ENCODE measurements at places on chromosomes 6 and 20.

GRCh38 chr6:33050014-33050810 lies 23.2 kb downstream of the HLA-DPA1 start:
- DNase-seq: no peak

DNA sequence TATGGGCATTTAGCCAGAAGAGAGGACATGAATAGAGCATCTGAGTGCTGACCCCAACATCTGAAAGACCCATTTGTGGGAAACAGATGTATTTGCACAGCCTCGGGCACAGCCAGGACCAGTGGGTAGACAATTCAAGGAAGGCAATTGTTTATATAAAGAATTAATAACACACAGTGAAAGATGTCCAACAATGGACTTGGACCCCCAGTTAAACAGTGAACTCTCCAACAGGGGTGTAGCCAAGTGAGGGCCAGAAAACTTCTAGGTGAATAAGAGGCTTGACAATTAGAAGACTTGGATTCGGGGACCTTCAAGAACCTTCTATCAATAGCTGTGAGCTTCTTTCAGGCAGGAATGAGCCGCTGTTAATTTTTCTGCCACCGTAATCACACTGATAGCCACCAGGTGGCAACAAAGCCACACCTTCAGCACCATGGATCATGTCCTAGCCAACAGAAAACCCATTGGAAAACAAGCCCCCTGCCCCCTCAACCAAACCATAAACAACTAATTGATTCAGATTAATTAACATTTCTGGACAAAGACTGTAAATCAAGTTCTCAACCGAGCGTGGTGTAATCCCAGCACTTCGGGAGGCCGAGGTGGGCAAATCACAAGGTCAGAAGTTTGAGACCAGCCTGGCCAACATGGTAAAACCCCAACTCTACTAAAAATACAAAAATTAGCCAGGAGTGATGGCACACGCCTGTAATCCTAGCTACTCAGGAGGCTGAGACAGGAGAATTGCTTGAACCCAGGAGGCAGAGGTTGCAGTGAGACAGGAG lies 8.8 kb upstream of the SRSF6 start:
- peak; percentile 26 for DNase-seq

DNA sequence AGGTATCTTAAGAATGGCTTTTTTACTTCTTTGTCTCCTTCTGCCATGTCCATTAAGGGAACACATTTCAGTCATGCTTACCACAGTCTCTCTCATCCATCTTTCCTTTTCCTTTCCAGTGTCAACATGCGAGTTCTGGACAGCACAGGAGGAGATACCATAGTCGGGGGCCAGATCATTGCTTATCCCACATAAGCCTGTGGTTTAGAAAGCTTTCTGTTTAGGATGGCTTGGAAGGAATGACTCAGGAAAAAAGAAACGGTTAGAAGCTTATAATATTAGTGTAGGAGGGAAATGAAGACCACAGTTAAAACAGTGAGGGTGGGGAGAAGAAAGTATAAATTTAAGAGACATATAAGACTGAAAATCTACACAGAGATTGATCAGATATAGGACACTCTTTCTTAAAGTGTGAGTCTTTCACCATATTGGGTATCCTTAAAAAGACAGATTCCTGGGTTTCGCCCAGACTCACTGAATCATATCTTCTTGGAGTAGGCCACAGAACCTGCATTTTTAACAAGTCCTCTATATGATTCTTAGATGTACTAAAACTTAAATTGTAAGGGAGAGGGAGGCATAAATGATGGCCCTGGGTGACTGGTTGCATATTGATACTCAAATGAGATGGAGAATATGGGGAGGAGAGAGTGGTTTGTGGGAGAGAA lies 36.1 kb downstream of the DSE start:
- DNase-seq: peak; percentile 94

- DNase-seq: peak; percentile 60
Observed at GRCh38 chr20:14727485-14728150, 390.2 kb upstream of the FLRT3 start.

- DNase-seq: peak; percentile 33
Observed at GRCh38 chr6:122609881-122610689, at the start of gene PKIB. Gene PKIB, plus strand, starts transcription at chr6:122610405. Its CDS starts 107,390 bp downstream, at chr6:122717795.

DNA sequence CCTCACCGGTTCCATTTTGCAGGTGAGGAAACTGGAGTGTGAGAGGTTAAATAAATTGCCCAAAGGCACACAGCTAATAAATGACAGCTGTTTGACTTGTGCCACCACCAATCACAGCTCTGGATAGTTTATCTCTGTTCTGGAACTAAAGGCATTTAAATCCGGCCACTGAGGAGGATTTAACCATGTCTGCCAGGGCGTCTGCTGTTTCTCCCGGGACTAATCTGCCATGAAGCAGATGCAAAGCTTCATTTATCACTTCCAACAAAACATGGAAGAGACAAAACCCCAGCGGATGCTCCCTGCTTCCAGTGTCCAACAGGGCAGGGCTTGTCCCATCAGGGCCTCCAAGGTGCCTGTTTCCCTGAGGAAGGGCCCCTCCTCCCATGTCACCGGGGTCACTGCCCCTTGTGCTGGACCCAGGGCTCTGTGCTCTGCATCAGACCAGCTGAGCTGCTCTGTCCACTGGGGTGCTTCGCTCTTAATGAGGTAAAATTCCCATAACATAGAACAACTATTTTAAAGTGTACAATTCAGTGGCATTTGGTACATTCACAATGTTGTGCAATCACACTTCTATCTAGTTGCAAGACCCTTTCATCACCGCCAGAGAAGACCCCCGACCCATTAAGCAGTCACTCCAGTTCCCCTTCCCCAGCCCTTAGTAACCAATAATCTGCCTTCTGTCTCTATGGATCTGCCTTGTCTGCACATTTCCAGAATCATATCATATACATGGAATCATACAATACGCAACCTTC lies 244.3 kb downstream of the PTPRT start:
- DNase-seq: no peak

DNA sequence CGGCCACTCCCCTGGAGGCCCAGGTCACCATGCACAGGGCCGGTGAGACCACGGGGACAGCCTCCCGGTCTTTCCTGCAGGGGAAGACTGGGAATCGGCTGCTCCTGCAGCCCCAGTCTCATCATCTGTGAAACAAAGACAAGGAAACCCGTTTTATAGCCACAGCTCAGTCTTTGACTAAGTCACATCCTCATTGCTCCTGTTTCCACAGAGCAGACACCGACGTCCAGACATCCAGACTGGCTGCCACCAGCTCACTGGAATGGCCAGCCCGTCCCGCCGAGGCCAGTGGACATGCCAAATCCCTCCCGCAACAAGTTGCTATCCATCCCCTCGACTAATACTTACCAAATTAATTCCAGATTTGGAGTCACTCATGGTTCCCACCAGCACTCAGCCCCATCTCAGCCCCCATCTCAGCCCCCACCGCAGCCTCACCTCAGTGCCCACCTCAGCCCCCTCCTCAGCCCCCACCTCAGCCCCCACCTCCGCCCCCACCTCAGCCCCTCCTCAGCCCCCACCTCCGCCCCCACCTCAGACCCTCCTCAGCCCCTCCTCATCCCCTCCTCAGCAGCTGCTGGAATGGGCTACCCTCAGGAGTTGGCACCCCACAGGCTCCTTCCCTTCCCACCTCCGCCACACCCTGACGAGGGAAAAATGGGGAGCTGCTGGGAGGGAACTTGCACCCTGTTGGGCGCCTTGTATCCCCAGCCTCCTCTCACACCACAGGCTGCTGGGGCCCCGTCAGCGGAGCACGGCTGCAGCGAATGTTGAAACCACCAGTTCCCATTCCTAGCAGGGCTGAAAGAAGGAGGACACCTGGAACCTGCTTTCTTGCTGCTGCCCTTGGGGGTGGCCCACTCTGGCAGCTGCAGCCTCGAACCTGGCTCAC lies 48.7 kb downstream of the YTHDF1 start:
- no peak for DNase-seq

GRCh38 chr6:136535017-136535765 lies 15.0 kb downstream of the MAP7 start:
- DNase-seq: no peak

DNA sequence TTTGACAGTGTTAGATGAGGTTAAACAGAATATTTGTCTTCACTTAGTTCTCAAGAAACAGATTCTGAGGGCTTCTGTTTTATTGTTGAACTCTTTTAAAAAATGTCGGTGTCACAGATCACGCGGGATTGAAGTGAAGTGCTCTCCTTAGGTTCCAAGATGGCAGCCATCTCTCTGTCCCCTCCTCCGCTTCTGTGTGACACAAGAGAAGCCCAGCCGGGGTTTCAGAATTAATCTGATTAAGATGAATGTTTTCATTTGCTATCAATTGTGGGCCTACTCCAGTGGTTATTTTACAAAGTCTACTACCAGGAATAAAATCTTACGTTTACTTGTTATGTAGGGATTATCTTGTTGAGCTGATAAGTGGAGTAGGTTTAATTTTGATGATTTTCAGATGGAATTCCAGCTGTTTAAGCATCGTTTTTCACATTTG lies 10.9 kb downstream of the HIVEP1 start:
- DNase-seq: no peak

- DNase-seq: peak; percentile 70
Observed at GRCh38 chr20:50226093-50226974, 35.7 kb downstream of the CEBPB start.

DNA sequence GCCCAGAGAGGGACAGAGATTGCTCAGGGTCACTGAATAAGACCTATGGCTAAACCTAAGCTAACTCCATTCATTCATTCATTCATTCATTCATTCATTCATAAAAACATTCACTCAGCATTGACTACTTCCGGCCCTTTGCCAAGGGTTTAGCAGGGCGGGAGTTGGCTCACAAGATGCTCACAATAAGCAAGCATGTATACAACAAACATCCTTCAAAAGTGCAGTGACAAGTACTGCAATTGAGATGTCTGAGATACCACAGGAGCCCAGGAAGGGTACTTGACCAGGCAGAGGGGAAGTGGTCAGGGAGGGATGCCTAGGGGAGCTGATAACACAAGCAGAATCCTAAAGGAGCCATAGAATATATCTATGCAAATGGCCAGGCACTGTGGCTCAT lies 18.2 kb upstream of the KIAA1755 start:
- DNase-seq: peak; percentile 34

DNA sequence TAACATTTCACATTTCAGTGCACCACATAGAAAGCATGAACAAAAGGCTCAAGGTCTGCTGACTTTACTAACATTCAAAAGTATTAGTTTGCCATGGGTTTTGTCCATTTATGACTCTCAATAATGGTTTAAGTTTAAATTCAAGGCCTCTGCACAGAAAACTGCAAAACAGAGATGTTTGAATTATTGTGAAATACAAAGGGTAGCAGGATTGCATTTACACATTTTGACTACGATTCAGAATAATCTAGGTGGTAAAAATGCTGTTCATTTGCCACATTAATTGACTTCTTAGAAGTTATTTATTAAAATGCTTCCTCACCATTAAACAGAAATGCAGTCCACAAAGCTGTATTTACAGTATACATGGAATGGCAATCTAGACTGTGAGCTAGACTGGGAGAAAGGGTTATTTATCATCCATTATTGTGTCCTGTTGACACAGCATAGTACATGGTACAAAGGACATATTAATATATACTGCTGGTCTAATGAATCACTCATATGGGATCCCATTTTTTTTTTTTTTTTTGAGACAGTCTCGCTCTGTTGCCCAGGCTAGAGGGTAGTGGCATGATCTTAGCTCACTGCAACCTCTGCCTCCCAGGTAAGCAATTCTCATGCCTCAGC lies 18.0 kb downstream of the USP49 start:
- no peak for DNase-seq

- no peak for DNase-seq
Observed at GRCh38 chr6:81556551-81556950, 195.9 kb downstream of the TENT5A start.

DNA sequence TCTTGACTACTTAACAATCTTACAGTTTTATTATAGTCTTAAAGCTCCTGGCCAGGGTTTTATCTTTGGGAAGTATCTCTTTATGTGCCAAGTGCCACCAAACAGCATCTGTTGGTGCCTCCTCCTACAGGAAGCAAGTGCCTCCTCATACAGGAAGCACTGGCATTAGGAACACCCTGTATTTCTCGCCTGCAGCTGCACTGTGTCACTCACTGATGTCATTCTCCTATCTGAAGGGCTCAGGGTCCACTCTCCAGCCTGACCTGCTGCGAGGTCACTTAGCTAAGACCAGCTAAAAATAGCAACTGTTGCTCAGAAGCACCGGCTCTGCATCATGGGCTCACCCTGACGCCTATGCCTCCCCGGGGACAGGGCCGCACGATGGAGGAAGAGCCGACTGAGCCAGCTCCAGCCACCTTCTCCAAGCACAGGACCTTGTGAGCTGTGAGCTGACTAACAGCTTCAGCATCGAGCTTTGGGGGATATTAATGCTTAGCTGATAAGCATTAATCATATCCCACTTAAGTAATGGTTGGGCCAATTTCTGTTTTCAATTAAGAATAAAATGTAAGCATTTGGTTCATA lies 66.3 kb upstream of the CD93 start:
- no peak for DNase-seq

DNA sequence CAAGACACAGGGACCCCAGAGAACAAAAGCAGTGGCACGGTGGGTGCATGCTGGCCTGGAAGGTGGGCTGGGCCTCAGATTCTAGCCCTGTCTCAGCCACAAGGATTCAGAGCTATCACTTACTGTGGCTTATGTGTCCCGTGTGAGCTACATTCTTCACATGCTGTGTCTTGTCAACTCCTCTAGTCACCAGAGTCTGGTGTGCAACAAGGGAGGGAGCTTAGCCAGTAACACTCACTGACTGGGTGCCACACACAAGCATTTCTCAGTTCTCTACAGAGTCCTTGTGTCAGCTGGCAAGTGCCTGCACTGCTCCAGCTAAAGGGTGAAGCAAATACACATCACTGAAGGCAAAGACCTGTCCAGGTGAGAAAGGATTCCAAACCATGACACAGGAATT lies 186.9 kb upstream of the CDYL start:
- no peak for DNase-seq

Data from amniotic epithelial cell (primary cell).